Right lobe of liver (tissue), 6 donors: ENCODE measurements at places on chromosomes 5 and 9.
A peak's percentile ranks its signal among the peaks of the same experiment; 100 is the strongest.

- DNase-seq: no peak
These were observed 63.8 kb downstream of the PAX5 start for GRCh38 chr9:36970007-36970888.

GRCh38 chr5:138850865-138851435, 24.2 kb downstream of the LRRTM2 start:
- DNase-seq: no peak

GRCh38 chr5:2890011-2890410, 138.5 kb upstream of the IRX2 start:
- DNase-seq: peak; percentile 17

- no peak for DNase-seq
These were observed 128.4 kb downstream of the ANXA1 start for GRCh38 chr9:73280113-73280512.

DNA sequence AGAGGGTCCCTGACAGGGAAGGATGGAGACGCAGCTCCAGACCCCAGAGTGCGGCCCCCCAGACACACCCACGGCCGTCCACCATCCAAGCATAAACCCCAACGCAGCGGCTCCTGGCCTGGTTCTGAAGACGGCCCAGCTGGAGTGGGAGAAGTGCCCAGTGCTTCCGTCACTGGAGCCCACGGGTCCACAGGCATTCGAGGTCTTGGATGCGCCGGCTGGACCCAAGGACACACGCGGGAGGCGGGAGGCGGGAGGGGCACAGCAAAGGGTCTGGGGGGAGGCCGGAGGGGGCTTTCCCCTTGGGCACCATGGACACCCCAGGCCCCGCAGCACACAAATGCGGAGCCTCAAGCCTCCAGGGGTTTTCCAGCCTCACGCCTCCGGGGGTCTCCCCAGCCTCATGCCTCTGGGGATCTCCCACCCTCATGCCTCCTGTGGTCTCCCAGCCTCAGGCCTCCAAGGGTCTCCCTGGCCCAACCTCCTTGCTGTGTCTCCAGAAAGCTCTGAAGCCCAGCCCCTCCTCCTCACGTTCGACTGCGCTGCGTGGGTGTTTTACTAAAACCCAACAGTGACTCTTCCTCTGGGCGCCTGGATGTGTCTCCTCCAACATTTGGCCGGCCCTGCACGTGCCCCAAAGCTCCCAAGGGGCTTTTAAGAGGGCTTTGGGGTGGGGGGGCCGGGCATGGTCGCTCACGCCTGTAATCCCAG, 15.2 kb downstream of the EXD3 start:
- no peak for DNase-seq

DNA sequence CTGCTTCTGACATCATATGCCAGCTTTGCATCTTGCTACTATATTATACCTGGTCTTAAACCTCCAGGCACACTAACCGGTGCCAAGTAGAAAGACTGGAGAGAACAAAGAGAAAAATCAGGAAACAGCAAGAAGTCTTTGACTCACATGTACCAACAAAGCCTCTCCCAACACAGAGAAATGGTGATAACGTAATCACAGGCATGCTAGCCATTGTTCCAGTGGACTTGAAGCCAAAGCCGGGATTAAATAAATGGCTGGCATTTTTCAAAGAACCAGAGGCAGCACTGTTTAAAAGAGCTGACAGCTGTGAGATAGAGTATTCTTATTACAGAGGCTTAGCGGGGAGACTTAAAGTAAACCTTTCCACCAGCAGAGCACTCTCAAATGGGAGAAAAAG, 148.4 kb upstream of the NFIL3 start:
- DNase-seq: no peak

GRCh38 chr9:136057236-136058081, 37.6 kb downstream of the NACC2 start:
- no peak for DNase-seq

GRCh38 chr9:124726886-124727285, 44.2 kb downstream of the NR6A1 start:
- DNase-seq: no peak

DNA sequence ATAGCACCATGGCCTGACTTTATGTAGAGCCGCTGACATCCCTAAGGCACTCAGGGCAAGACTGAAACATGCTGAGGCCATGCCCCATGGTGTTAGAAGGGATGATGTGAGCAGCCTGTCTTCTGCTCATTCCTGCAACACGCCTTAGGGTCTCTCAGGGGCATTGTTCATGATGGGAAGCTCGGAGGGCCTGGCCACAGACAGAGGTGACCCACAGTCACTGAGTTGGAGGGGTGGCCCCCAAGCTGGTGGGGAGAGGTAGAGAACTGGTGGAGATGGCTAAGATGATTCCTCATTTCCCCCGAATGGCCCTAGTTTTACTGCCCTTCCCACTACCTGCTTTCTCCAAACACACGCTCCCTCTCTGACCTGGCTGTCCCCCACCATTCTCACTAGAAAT, 135.2 kb downstream of the BARX1 start:
- no peak for DNase-seq

- DNase-seq: no peak
These were observed 182.8 kb downstream of the PTTG1 start for GRCh38 chr5:160604484-160604883.

DNA sequence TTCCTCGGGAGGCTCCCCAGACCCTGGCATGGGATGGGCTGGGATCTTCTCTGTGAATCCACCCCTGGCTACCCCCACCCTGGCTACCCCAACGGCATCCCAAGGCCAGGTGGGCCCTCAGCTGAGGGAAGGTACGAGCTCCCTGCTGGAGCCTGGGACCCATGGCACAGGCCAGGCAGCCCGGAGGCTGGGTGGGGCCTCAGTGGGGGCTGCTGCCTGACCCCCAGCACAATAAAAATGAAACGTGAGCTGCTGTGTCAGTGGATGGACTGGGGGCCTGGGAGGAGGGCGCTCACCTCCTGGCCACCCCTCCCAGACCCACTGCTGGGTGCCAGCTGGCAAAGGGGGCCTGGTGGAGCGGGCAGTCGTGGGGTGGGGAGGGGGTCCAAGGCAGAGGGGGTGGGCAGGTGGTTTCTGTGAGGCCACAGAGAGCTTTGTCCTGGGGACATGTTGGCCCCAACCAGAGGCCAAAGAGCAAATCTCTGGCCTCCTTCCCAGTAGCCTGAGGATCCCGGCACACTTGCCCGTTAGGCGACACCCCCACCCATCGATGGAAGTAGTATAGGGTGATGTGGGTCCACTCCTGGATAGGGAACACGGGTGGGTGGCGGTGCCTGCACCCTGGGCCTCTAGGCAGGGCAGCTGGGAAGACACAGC, 9.8 kb downstream of the EGFL7 start:
- DNase-seq: peak; percentile 83

GRCh38 chr9:12166518-12166917, 526.7 kb upstream of the TYRP1 start:
- no peak for DNase-seq

- DNase-seq: no peak
These were observed 1.1 kb upstream of the GAPVD1 start for GRCh38 chr9:125260561-125260960.

DNA sequence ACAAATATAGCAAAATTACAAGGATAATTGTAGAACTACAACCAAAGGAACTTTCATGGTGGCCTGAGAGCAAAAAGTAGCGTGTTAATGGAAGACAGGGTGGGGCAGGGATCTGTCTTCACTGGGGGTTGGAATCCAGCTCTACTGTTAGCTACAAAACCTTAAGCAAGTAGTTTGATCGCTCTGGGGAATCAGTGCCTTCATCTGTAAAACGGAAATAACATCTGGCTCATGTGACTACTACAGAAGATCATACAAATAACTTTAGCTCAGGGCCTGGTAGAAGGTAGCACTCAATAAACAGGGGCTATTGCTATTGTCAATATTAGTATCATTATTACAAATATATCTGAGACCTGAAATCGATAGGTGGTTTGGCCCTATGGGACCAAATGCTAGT, 40.4 kb downstream of the ZNF608 start:
- no peak for DNase-seq

DNA sequence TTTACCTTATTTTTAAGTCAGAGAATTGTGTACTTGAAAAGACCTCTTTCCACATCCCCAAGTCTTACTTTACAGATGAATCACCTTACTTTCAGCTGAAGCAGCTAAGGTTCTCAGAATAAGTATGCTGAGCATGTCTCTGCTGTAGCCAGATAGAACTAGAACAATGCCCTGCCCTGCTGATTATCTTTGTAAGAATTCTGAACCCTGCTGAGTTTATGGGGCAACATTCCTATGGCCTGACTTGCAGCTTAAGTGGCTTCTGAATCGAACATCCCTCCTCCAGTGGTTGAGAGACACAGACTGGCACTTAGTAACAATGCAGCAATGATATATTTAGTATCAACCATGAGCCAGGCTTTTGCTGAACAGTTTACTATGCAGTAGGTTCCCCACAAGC, 592.0 kb upstream of the WWC1 start:
- DNase-seq: no peak

GRCh38 chr9:15086778-15087324, 176.6 kb upstream of the FREM1 start:
- no peak for DNase-seq

- DNase-seq: no peak
These were observed 62.1 kb downstream of the ARSB start for GRCh38 chr5:78922879-78923621.

- DNase-seq: no peak
These were observed 379.1 kb downstream of the PSAT1 start for GRCh38 chr9:78676009-78676408.

- no peak for DNase-seq
These were observed 53.9 kb downstream of the KCNN2 start for GRCh38 chr5:114415760-114416159.

DNA sequence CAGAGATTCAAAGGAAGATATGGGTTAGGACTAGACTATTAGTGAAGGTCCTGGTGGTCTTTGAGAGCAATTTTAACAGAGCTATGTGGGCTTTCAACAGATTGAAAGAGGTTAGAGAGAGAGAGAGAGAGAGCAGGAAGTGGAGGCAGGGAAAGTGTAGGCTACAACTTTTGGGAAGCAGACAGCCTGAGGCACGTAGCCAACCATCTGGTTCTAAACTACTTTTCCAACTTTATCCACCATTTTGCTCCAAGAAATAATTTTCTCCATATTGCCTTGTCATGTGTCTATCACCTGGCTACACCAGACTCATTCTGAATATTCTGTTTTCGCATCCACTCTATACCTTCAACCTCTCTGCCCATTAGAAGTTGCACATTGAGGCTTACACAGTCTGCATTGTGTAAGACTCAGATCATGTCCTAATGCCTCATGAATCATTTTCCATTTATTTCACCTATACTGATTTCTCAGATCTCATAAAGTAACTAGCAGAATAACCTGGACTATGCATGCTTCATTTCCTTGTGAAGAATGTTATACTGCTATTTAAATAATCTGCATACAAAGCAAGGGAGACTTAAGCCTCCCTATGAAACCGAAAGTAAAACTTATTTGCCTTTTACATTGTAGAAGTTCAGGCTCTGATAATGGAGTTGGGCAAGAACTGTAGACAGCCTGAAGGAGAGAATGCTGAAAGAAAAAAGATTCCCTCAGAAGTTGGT, 235.6 kb downstream of the ELAVL2 start:
- no peak for DNase-seq

- no peak for DNase-seq
These were observed 35.8 kb downstream of the PHF2 start for GRCh38 chr9:93612052-93612795.

GRCh38 chr9:126439402-126439765, 112.8 kb downstream of the MVB12B start:
- no peak for DNase-seq

DNA sequence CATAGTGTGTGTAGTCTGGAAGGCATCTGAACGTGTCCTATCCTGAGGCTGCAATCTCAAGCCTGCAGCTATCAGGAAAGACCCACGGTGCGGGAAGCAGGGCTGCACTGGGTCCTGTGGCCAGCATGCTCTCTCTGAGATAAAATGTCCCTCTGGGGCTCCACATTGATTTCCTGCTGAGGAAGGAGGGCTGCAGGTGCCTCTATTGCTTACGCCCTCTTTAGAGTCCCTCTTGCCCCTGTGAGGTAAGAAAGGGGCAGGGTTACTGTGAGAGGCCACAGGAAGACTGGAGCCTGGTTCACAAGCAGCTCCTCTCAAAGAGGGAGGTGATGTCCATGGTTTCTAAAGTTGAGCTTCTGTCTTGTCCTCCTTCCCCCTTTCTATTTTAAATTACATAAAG, 299.9 kb upstream of the RFX3 start:
- DNase-seq: no peak

GRCh38 chr5:34688015-34688810, 32.1 kb downstream of the RAI14 start:
- no peak for DNase-seq

GRCh38 chr9:109355564-109356297, 34.9 kb upstream of the EPB41L4B start:
- DNase-seq: no peak

- no peak for DNase-seq
These were observed 461.1 kb upstream of the DAP start for GRCh38 chr5:11222169-11222568.

DNA sequence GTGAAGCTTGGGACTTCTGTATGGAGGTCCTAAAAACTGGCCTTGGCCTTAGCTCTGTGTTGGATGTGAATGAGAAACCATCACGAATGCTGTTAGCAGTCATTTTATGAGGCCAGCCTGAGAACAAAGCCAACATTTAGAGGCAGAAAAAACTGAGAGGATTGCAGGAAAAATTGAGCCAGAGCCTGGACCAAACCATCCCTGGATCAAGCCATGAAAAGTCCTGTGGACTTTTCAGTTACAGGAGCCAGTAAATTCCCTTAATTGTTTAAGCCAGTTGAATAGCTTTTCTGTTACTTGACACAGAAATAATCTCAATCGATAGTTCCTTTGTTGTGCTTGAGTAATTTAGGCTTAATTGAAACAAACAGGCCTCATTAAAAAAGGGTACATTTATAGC, 42.6 kb upstream of the SPATA31D4 start:
- no peak for DNase-seq

DNA sequence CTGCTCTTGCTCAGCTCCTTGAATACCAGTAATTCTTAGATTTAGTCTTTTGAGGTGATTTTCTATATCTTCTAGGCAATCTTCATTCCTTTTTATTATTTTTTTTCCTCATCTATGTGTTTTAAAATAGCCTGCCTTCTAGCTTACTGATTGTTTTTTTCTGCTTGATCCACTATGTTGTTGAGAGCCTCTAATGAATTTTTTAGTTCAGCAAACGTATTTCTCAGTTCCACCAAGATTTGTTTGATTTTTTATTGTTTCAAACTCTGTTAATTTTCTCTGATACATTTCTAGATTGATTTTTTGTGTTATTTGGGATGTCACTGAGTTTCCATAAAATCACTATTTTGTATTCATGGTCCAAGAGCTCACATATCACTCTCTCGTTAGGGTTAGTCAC, 9.5 kb downstream of the POLK start:
- DNase-seq: no peak

DNA sequence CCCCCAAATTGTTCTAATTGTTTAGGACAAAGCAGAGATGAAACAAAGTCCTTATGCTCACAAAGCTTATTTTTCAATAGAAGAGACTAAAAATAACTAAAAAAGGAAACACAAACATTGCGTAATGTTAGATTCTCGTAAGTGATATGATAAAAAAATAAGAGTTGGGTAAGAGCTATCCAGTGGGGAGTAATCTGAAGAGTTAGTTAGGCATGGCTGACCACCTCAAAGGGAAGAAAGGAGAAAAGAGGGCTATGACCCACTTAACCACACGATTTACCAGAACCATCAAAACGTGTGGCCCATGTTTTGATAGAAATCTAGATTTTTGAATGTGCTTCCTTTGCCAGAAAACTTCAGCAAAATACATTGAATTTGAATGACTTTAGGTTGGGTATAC, 1296.8 kb upstream of the NUDT12 start:
- no peak for DNase-seq

- no peak for DNase-seq
These were observed 289.3 kb downstream of the ASTN2 start for GRCh38 chr9:117125531-117125930.

GRCh38 chr5:158434749-158435148, 575.8 kb upstream of the CLINT1 start:
- DNase-seq: no peak
